ENCODE measurements at places on chromosomes 2 and 18.

DNA sequence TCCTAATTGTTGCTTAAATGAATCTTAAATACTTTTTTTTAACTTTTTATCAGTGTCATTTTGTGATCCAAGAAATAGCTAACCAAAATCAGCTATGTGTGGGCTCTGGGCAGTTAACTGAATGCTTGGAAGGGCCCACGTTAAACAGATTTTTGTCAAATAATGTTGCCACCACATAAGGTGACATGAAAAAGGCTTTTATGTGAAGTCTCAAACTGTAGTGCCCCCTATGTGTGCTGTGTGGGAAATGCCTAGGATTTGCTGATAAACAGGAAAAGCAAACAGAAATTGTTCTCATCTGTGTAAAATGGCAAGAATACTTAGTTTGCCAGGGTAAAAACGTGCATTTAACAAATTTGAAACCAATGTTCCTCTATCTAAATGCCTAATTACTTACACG, 242.2 kb downstream of the ZNF516 start:
- no peak for DNase-seq

DNA sequence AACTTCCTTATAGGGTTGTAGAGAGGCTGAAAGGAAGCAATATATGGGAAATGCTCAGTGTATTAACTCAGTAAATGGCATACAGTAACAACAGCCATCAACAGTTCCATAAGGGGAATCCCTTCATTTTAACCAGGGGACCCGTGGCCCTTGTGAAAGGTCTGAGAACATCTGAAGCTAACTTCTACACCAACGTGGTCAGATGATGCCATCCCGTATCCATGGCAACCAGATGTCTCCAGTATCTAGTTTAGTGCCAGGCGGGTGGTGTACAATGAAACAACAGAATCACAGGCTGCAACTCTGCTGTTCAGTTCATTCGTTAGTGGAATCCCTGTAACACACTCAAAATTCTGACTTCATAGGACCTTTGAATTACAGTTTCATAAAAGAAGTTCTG, 162.3 kb downstream of the TGIF1 start:
- DNase-seq: no peak

DNA sequence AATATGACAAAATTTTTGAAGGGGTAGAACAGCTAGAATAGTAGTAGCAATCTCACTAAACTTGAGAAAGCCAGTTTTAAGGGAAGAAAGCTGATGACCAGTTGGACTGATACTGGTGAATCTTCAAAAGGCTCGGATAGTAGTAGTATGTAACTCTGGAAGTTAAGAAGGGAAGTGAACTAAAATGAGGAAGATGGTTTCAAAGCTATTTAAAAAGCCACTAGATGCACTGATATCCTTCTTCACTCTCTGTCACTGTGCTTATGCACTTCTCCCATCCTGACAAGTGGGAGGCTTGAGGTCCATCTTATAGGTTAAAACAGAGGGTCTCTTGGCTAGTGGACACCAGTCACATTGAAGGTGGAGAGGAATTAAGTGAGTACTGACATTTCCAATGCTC, 141.1 kb downstream of the NCOA1 start:
- no peak for DNase-seq

GRCh38 chr18:34977838-34978532, 63.2 kb upstream of the MAPRE2 start:
- DNase-seq: no peak

- DNase-seq: no peak
These were observed 92.7 kb downstream of the VWC2L start for GRCh38 chr2:214503568-214503967.

DNA sequence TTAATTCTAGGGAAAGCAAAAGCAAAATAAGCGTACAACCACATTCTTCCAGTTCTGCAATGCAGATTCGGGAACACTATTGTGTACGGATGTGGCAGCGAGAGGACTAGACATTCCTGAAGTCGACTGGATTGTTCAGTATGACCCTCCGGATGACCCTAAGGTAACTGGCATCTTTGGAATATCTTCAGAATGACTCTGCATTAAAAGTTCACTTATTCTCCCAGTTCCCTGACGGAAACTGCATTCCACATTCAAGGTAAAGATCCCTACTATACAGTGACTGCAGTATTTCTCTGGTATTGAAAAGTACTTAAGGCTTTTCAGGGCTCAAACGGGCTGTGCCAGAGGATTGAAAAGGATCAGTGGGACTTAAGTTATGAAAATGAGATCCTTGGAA, 10.9 kb downstream of the DDX18 start:
- DNase-seq: no peak

DNA sequence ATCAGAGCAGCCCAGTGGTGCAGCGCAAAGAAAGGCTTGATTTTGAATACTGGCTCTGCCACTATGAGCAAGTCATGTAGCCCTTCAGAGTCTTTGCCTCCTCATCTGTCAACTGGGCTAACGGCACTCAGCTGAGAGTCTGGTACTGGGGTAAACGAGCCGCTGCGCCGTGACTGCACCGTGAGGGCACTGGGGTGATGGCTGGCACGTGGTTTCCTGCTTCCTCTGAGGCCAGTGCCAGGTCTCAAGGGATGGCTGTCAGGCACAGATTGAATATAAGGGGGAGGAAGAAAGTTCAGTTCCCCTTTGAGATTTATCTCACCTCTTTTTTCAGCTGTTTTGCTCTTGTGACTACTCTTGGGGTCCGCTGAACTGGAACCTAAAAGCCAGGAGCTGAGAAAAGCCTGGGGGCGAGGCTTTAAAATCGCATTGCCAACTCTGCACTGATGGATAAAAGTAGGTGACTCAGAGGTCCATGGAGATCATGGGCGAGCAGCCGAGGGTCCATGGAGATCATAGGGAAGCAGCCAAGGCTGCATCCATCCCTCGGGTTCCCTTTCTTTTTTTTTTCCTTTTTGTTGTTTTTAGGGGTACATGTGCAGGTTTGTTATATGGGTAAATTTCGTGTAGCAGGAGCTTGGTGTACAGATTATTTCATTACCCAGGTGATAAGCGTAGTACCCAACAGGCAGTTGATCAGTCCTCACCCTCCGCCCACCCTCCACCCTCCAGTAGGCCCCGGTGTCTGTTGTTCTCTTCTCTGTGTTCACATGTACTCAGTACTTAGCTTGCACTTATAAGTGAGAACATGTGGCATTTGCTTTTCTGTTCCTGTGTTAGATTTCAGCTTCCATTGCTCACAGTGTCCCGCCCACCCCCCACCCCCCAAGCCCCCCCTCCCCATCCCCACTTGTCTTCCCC, 114.3 kb downstream of the SPP2 start:
- no peak for DNase-seq

DNA sequence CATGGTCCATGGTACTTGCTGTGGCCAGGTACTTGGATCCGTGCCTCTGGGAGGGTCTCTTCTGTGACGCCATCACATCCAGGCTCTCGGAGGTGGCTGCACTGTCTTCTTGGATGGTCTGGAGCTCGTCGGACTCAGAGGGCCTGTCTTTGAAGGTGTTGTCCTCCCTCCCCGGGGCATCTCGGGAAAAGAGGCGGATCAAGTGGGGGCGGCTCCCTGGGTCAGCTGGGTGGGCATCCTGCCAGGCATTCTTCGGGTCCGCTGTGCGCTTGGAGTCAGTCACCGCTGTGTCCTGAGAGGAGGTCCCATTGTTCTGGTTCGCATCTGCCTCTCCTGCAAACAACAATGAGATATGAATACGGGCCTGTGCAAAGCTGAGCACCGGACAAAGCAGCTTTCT, 115.6 kb downstream of the MBP start:
- no peak for DNase-seq

DNA sequence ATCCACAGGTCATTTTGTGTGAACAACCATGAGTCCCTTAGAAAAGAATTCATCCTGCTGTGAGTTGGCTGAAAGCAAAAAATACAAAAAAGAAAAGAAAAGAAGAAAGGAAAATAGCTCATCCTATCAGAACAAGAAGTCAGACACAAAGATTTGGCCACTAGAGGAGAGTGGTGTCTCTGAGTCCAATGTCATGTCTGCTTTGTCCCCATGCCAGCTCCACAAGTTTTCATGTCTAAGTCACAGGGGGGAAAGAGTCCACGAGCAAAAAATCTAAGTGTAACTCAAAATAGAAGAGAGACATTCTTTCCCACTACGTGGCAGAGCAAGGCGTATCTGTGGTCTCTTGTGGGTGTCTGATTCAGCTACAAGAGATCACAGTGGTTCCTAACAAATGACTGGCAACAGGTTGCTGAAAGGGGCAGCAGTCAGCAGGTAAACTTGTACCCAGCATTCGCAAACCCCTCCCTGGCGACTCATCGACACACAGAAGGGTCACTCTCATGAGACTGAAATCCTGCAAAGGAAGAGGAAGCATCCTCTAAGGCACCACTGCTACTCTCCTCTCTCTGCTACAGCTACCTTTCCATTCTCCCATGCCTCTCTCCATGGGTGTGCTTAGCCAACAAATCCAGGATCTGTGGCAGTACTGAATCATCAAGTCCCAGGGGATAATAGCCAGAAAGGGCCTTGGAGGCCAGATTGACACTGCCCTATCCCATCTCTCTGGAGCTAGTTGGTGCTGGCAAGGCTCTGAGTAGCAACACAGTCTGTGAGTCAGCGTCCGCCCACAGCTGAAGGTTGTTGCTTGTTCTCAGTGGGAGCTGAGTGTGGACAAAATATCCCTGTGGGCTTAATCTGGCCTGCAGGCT, 123.0 kb upstream of the SLC39A10 start:
- peak; percentile 73 for DNase-seq

DNA sequence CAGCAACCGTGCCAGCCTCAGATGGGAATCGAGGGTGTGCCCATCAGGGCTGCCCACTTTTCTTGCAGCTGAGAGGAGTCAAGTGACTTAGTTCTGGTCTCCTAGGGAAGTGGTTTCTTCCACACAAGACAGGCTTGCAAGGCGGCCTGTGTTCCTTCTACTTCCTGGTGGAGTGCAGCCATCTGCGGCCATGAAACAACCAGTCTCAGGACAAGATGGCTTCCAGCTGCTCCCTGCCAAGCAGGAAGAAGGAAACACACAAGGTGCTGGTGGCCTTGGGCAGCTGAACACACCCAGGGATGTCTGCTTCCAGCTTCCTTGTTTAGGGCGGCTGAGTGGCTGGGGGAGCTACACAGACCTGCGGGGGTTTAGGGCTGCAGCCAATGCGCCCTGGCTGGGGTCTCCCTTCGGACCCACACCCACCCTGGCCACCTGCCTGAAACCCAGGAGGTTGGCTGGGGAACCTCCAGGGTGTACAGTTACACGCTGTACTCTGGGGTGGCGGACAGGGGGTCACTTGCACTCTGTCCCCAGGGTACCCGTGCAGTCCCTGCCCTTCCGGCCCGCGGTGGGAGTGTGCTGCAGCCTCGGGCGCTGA, 34.7 kb downstream of the PTPN18 start:
- DNase-seq: no peak

GRCh38 chr2:173571021-173571821, 216.5 kb downstream of the CDCA7 start:
- peak; percentile 71 for DNase-seq

- DNase-seq: no peak
These were observed 5.8 kb upstream of the SRBD1 start for GRCh38 chr2:45616658-45617411.

DNA sequence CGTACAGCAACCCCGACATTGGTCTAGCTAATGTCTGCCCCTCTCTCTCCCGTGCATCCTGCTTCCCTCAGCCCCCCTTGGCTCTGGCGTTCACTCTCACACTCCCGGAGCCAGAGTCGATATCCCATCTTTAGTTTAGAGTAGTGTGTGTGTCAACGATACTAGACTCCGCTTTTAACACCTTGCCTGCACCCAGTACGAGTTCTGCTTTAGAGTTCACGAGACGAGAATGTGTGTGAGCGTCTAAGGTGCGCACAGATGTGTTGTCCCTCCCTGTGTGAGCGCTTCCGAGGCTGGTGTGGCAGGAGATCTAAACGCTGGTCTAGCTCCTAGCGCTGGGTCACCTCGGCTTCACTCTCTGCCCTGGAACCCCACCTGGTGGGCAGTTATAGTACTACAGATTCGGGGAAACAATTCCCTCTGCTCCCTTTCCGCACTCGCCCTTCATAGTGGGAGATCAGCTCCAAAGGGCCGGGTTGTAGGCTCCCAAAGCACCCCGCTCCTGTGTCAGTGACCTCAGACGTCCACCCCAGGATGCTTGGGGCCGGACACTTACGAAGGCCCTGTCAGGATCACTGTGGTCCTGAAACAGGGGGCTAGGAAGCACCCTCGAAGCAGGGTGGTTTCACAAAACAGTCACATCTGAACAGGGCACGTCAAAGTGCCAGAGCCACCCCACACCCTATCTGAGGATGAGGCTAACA, 2.6 kb upstream of the CYP26B1 start:
- peak; percentile 59 for DNase-seq

DNA sequence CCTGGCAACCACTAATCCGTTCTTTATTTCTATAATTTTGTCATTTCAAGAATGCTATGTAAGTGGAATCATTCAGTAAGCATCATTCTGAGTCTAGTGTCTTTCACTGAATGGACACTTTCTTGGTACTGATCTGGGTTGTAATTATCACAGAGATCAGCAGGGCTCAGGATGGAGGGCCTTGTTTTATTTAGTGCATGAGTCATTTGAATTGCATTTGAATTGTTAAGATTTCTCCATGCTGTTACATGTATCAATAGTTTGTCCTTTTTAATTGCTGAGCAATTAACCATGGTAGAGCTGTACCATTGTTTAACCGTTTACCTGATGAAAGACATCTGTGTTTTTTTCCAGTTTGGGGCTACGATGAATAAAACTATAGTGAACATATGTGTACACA, 256.4 kb downstream of the THSD7B start:
- DNase-seq: no peak

- no peak for DNase-seq
These were observed 143.9 kb downstream of the NCK2 start for GRCh38 chr2:105888625-105889024.

DNA sequence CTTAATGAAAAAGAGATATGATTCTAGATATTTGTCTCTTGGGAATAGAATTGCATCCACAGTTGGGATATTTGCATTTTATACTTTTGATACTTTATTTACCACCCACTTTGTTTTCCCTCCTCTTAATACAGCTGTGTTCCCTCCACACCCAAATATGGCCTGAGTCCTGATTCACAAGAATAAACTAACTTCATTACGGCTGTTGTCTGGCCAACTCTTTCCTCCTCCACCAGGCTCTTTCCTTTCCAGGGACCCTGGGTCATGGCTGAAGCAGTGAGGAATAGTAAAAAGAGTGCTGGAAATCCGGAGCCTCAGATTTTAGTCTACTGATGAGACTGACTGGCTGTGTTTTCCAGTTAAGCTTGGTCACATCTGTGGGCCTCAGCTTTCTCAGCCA, 48.4 kb upstream of the STAM2 start:
- DNase-seq: no peak

DNA sequence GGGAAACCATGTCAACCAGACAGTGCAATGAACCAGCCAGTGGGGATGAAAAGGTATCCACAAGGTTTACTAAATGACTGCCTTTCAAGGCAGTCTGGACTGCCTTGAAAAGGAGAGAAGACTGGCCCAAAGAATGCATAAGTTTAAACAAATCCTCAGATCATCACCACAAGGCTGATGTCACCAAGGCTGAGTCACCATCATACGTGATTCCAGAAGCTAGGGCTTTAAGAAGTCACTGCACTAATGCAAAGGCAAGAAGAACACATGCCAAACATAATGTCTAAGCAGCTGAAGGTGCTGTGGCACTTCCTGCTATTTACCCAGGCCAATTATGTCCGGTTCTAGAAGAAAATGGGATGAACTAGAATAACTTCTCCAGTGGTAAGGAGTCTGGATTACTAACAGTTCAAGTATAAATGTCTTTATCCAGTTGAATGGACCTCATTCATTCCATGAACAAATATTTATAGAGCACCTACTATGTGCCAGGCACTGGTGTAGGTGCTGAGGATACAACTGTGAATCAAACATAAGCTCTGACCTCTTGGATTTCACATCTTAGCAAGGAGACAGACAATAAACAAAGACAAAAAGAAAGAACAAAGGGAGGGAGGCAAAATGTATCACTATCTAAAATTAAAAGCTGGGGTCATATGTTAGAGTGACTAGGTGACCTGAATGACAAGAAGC, 37.6 kb upstream of the ONECUT2 start:
- DNase-seq: no peak
